ENCODE measurements at places on chromosomes 4 and X.
A peak's percentile ranks its signal among the peaks of the same experiment; 100 is the strongest.

DNA sequence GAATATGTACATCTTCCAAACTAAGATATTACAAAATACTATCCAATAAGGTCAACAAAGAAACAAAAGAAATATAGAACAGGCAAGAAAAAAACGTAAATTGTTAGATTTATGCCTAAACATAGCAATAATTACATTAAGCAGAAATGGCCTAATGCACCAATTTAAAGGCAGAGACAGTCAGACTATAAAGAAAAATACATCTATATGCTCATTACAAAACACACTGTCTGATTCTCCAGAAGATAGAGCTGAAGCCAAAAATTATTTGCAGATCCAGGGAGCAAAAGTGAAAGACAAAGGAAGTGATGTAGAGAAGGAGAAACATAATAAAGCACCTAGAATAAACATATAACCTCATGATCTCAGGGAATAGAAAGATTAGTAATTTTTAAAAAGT lies 246.9 kb downstream of the PAPSS1 start:
- no peak for DNase-seq

DNA sequence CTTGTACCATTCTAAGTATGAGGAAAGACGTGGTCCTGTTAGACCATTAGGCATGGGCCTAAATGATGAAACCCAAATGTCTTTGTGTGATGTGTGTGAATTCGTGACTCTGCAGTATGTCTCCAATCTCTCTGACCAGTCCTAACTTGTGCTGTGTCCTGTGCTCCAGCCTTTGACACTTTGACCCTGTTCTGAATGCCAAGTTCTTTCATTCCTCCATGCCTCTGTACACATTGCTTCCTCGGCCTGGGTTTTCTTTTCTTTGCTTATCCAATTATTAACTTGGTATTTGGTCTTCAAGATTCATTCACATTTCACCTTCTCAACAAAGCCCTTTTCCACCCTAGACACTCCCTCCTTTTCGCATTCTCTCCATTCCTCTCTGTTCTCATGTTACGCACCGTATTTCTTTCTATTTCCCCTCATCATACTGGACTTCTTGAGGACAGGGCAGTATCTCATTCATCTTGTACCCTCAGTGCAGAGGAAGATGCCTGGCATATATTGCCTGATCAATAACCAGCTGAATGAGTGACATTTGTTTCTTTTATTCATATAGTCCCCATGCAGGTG lies 138.7 kb downstream of the F11 start:
- no peak for DNase-seq

DNA sequence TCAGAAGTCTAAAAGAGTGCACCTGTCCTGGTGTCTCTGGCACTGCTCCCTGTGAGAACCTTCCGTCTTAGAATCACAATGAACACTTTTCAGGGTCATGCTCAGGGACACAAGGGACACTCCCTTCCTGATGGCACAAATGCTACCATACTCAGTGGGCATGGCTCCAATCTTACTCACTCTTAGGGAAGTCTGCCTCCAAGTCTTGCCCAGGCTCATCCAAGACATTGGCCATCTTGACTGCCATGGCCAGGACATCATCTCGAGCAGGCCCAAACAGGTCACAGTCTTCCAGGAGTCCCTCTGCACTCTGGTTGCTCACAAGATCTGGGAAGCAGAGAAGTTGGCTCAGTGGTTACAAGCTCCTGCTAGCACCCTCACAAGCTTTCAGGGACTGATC lies 8.8 kb downstream of the ZMYM3 start:
- DNase-seq, result no peak

GRCh38 chrX:94097868-94098267 lies 423.9 kb downstream of the FAM133A start:
- no peak for DNase-seq

- no peak for DNase-seq
Measured at GRCh38 chr4:30801876-30802275, 81.7 kb downstream of the PCDH7 start.

- peak; percentile 71 for DNase-seq
Measured at GRCh38 chrX:141176586-141177451, at the start of gene LDOC1. LDOC1 (minus strand) TSS chrX:141177129; CDS start chrX:141177021, 108 bp downstream.

GRCh38 chr4:124017185-124017785 lies 620.7 kb downstream of the SPRY1 start:
- DNase-seq, result peak; percentile 17

- no peak for DNase-seq
Measured at GRCh38 chr4:80076681-80077080, 3.7 kb upstream of the ANTXR2 start.

DNA sequence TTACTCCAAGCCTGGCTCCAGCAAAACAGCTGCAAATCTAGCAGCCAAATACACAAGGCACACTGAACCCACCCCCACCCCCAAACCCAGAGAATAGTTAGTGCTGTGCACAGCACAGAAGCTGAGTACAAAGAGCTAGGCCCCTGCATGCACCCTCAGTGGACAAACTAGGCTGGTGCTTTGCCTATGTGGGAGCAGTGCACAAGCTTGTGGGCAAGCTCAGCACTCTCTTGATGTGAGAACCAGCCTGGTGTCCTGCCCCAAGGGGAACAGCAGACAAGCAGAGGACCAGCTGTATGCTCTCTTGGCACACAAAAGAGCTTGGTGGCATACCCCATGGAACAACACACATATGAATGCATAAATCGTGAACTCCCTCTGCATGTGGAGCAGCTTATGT lies 81.7 kb downstream of the FAAH2 start:
- DNase-seq, result no peak

DNA sequence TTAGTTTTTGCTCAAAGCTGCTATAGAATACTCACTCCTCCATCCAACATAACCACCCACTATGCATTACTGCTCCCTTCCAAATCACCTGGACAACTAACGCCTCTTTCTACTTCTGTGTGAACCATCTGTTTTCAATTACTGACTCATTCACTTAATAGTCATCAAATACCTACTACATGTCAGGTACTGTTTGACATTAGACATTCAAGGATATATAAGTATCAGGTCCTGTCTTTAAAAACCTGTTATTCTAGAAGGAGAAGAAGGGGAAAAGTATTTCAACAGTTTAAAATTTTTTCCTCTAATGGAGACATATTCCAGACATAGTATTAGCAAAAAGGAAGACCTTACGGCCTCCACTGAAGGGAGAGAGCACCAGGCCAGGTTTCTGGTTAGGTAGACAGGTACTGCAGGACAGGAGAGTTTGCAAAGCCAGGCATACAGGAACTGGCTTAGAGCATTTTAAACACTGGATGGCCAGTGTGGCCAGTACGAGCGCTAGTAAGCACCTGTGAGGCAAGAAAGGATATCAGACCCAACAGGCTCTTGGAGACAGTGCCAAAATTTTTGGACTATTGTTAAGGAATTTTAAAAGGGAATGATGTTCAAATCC lies 39.0 kb downstream of the SH3RF1 start:
- no peak for DNase-seq

GRCh38 chr4:12519426-12519825 lies 964.7 kb downstream of the RAB28 start:
- no peak for DNase-seq

DNA sequence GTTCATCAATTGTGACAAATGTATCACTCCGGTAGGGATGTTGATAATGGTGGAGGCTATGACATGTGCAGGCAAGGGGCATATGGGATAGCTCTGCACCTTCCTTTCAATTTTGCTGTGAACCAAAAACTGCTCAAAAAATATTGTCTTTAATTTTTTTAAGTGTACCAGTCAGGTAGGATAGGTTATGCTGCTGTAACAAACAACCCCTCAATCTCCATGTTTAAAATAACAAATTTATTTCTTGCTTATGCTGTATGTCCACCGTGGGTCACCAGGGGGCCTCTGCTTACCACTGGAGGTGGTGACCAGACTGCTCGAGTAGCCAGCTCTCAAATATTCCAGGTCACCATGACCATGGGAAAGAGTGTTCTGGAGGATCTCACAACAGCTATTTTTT lies 23.4 kb upstream of the MSX1 start:
- no peak for DNase-seq

GRCh38 chrX:118552121-118552900 lies 56.7 kb downstream of the DOCK11 start:
- DNase-seq, result peak; percentile 71

DNA sequence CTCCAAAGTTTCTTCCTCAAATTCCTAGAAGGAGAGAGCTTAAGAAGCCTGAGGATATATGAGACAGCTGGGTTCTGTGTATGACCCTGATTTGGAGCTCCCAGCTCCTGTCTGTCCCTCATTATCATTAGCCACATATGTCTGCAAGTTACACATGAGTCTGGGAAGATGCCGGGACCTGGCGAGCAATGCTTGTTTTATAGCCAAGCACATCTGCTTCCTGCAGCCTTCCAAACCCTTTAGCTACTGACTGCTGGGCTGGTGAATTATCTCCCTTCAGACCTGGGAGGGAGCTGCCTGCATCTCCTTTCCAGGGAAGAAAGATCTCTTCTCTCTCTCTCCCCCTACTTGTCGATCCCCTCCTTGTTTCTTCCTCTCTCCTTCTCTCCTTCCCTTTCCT lies 556.7 kb upstream of the BOD1L1 start:
- peak; percentile 16 for DNase-seq

DNA sequence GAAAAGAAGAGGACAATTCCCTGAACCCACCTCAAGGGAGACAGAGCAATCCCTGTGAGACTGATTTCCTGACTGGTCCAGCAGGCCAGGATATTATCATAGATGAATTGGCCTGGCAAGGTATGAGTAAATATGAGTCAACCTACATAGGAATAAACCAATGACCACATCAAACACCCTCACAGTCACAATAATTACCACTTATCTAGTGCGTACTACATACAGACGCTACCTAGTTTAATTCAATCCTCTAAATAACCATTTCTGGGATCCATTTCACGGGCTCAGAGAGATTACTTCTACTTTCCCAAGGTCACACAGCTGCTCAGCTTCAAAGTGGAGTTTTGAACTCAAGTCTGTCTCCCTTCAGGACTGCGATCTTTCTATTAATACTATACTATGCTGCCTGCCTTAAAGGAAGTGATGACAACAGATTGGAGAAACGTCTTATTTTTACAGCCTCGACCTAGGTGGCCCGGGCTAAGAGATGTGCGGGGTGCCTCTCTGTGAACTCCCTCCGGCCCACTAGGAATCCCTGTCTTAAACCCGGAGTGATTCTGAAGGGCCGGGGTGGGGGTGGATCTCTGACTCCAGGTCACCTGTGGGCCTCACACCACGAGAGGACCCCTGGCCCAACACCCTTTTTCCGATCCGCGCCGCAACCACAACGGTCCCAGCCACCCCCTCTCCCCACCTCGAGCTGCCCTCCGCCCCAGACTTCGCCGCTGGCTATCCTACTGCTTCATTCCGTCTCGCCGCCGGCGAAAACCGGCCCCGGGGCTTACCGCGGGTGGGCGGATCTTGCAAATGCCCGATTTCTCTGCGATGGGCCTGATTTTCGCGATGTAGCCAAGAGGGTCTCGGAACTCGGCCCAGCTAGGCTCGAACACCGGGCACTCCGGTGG lies 800 bp downstream of the KDM5C start:
- DNase-seq, result peak; percentile 85

DNA sequence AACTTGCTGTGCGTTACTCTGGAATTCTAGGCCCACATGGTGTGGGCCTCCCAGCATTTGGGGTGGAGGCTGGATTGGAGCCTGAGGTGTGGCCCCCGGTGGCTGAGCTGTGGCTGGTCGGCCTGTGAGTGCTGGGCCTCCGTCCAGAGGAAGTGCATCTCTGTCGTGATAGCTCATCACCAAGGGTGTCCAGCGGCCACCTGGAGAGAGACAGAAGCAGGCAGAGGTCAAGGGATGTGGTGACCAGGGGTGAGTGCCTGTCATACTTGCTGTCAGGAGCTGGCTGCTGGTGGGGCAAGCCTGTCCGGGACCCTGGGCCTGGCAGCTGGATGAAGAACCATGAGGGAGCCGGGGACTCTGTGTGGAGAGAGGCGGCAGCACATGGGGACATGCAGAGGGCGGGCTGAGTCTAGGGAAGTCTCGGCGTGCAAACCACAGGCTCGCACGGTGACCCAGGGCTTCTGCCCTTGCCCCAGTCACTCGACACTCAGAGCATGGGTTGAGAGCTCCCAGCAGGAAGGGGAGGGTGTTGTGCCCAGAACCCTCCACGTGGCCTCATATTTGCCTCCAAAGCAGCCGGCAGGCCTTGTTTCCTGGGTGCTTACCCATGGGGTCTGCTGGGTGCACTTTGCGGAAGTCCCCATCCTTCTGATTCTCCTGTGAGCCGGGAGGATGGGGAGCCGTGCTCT lies 6.2 kb downstream of the SORCS2 start:
- DNase-seq, result no peak

GRCh38 chr4:128354205-128354821 lies 66.7 kb upstream of the PGRMC2 start:
- peak; percentile 97 for DNase-seq
